ENCODE measurements at places on chromosomes 5 and 9. TPM values are rescaled to one million over a fixed set of nuclear protein-coding genes. Genes with fewer than 3 reads are reported as not detected.

Gene TLR4
- 9.3 TPM for total RNA-seq

Gene SLC6A18
- not detected for total RNA-seq

Gene RNF183
- not detected for total RNA-seq

Gene PCDHA10
- 0.25 TPM for total RNA-seq

Gene FRRS1L
- 2.2 TPM for total RNA-seq

Gene SHISAL2B
- total RNA-seq, result not detected

Gene CA9
- total RNA-seq, result 0.98 TPM

Gene MCIDAS
- total RNA-seq, result not detected

Gene TMEM171
- total RNA-seq, result not detected

DNA sequence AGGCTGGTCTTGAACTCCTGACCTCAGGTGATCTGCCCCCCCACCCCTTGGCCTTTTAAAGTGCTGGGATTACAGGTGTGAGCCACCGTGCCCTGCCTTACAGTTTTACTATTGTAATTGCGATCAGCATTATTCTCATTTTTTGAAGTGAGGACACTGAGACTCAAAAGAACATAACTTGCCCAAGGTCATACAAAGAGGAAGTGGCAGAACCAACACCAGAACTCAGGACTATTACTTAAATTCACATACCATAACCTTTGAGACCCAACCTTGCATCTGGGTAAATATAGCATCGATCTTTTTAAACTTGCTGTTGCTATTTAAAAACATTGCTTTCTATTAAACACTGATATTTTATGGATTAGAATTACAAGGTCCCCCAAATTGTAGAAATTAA is 54.2 kb downstream of the FOXI1 start:
- H3K4me1 ChIP-seq, result no peaks in the 10 kb centered on the region
- no peaks in the 10 kb centered on the region for H3K36me3 ChIP-seq
- no peaks in the 10 kb centered on the region for H3K27me3 ChIP-seq

DNA sequence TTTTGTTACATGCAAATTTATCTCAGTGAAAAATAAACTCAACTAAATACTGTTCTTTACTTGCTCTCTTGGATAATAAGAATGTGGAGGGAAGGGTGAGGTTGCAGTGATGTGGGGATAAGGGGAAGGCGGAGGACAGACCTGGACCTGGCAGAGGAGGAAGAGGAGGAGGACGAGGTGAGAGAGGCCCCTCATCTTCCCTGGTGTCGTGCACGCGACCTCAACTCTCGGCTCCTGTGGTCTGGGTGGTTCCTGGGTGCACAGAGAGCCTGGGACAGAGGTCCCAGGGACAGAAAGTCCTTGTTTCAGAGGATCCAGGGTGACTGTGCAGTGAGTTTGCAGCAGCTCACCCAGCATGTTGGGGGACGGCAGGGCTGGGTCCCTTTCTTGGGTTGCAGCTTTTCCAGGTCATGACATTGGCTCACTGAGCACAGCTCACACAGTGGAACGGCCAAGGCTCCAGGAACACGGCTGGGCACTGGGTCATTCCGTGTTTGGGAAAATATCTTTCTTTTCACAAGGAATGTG is 37.7 kb upstream of the LPCAT1 start:
- H3K36me3 ChIP-seq, result no peaks in the 10 kb centered on the region
- no peak overlapping the region for H3K27ac ChIP-seq
- no peaks in the 10 kb centered on the region for H3K27me3 ChIP-seq
- no peak overlapping the region for H3K4me3 ChIP-seq

- no peaks in the 10 kb centered on the region for H3K27me3 ChIP-seq
- no peaks in the 10 kb centered on the region for H3K4me1 ChIP-seq
- H3K4me3 ChIP-seq, result no peak overlapping the region
- DNase-seq, result no peak
- H3K36me3 ChIP-seq, result no peaks in the 10 kb centered on the region
- H3K27ac ChIP-seq, result no peak overlapping the region
Observed at GRCh38 chr5:111950660-111951059, 193.7 kb upstream of the NREP start.

GRCh38 chr5:181053488-181054121 is 13.5 kb downstream of the BTNL9 start:
- H3K4me3 ChIP-seq, result peak overlapping the region; percentile 49
- no peak overlapping the region for H3K27ac ChIP-seq
- no peak for DNase-seq
- peaks cover 11% of the 10 kb centered on the region for H3K27me3 ChIP-seq

- no peaks in the 10 kb centered on the region for H3K27me3 ChIP-seq
- DNase-seq, result no peak
- peak overlapping the region; percentile 62 for H3K27ac ChIP-seq
Observed at GRCh38 chr5:31935496-31936369, 238.4 kb downstream of the GOLPH3 start.

- H3K27me3 ChIP-seq, result no peaks in the 10 kb centered on the region
- no peak overlapping the region for H3K27ac ChIP-seq
- DNase-seq, result no peak
- H3K36me3 ChIP-seq, result no peaks in the 10 kb centered on the region
- no peak overlapping the region for H3K4me3 ChIP-seq
- no peaks in the 10 kb centered on the region for H3K4me1 ChIP-seq
Observed at GRCh38 chr5:5039918-5040317, 100.2 kb upstream of the ADAMTS16 start.

- H3K27me3 ChIP-seq, result no peaks in the 10 kb centered on the region
- H3K4me1 ChIP-seq, result no peaks in the 10 kb centered on the region
- no peaks in the 10 kb centered on the region for H3K36me3 ChIP-seq
- H3K4me3 ChIP-seq, result no peak overlapping the region
- DNase-seq, result no peak
Observed at GRCh38 chr5:123134653-123135181, 45.7 kb downstream of the PRDM6 start.

- H3K4me3 ChIP-seq, result no peak overlapping the region
- no peaks in the 10 kb centered on the region for H3K4me1 ChIP-seq
- H3K27ac ChIP-seq, result no peak overlapping the region
Observed at GRCh38 chr5:72991394-72991793, 35.6 kb downstream of the FCHO2 start.

- H3K27ac ChIP-seq, result no peak overlapping the region
- H3K27me3 ChIP-seq, result no peaks in the 10 kb centered on the region
- DNase-seq, result no peak
- no peak overlapping the region for H3K4me3 ChIP-seq
Observed at GRCh38 chr5:54390015-54390414, 65.5 kb upstream of the HSPB3 start.

DNA sequence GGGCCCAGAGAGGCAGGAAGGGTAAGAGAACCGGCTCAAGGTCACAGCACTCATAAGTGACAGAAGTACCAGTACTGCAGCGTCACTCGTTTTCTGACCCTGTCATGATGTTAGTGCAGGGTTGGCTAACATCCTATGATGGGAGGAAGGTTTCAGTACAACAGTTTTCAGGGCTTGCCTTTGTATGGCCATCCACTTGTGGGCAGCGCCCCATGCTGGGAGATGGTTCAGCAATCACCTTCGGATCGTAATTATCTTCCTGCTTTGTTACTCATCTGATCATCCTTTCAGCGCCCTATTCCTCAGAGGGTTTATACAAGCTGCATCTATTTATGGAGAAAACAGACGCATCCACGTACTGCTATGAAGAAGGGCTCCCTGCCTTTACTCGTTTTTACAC is 2.4 kb downstream of the MAP1B start:
- H3K36me3 ChIP-seq, result no peaks in the 10 kb centered on the region
- no peak for DNase-seq
- no peaks in the 10 kb centered on the region for H3K27me3 ChIP-seq
- peaks cover 34% of the 10 kb centered on the region for H3K4me1 ChIP-seq
- no peak overlapping the region for H3K27ac ChIP-seq
- H3K4me3 ChIP-seq, result peak overlapping the region; percentile 79

GRCh38 chr9:27090711-27091110 is 18.3 kb upstream of the TEK start:
- H3K27ac ChIP-seq, result no peak overlapping the region
- no peak overlapping the region for H3K4me3 ChIP-seq
- H3K27me3 ChIP-seq, result no peaks in the 10 kb centered on the region
- peaks cover 5% of the 10 kb centered on the region for H3K4me1 ChIP-seq

DNA sequence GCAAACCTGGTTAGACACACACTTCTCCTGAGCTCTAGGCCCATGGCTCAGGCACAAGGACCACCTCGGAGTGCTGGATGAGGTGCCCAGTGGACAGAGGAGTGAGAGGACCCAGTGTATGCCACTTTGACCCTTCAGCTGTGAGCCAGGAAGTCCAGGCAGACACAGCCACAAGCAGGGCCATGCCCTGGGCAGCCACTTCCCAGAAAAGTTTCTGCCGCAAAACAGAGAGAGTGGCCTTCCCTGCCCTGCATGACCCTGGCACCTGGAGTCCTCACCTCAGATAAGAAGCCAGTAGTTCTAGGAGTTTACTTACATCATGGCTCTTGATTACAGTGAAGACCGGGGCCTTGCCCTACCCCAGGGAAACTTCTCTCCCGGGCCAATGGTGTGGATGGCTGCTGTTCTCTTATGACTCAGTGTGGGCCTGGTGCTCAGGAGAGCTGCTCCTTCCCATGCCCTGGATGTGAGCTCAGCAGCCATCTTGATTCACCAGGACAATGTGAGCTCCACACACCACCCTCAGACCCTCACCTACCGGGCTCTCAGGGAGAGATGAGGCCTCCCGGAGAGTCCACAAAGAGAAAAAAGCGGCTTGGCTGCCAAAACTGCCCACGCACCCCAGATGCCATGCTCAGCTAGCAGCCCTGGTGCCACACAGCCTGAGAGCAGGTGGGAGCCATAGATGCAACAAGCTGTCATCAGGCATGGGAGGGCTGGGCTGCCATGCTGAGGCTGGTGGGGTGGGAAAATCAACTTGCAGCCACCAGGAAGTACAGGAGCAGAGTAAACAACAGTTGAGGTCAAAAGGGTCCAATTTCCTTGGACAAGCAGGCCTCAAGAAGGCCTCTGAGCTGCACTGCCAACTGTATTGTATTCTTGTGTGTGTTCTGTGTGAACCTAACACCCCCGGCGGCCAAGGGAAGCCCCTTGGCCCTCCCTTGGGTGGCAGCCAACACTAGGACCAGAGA is 11.7 kb upstream of the IRF1 start:
- no peaks in the 10 kb centered on the region for H3K27me3 ChIP-seq
- DNase-seq, result peak; percentile 80
- H3K27ac ChIP-seq, result peak overlapping the region; percentile 24
- peaks cover 24% of the 10 kb centered on the region for H3K4me1 ChIP-seq

DNA sequence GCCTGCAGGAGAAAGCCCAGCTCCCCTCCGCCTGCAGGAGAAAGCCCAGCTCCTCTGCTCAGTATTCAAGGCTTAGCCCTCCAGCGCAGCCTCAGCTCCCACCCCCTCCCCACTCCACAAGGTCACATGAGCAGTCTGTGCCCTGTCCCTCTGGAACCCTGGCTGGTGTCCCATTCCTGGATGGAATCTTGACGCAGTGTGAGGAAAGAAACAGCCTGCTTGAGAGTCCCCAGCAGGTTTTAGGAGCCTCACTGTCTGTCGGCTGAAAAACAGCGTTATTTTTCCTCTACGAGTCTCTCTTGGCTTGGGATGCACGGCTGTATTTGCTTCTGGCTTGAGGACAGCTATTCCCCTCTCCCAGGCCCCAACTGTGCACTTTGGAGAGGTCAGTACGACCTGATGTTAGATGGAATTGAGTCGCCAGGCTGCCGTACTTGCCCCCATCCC is 210.1 kb upstream of the TRIM32 start:
- H3K27me3 ChIP-seq, result no peaks in the 10 kb centered on the region
- DNase-seq, result no peak
- no peaks in the 10 kb centered on the region for H3K36me3 ChIP-seq

DNA sequence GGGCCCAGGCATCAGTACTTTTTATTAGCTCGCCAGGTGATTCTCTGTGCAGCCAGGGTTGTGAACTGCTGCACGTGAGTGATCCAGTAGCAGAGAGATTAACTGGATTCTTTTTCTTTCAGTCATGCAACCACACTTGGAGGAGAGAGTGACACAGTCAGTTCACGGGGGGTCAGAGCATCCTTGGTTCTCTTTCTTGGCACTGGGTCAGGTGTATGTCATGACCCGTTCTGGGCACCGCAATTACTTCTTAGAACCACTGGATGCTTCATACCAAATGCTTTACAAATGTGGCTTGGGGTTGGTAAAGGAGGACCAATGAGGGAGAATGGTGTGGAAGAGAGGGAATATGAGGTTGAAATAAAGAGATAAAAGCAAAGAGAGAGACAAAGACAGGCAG is 368.7 kb downstream of the MLLT3 start:
- no peaks in the 10 kb centered on the region for H3K27me3 ChIP-seq
- no peak overlapping the region for H3K27ac ChIP-seq
- H3K36me3 ChIP-seq, result no peaks in the 10 kb centered on the region
- no peaks in the 10 kb centered on the region for H3K4me1 ChIP-seq
- DNase-seq, result no peak
- no peak overlapping the region for H3K4me3 ChIP-seq

GRCh38 chr9:134892221-134892620 is 11.6 kb downstream of the FCN2 start:
- peaks cover 23% of the 10 kb centered on the region for H3K4me1 ChIP-seq
- no peak overlapping the region for H3K4me3 ChIP-seq
- DNase-seq, result peak; percentile 80
- no peaks in the 10 kb centered on the region for H3K36me3 ChIP-seq

DNA sequence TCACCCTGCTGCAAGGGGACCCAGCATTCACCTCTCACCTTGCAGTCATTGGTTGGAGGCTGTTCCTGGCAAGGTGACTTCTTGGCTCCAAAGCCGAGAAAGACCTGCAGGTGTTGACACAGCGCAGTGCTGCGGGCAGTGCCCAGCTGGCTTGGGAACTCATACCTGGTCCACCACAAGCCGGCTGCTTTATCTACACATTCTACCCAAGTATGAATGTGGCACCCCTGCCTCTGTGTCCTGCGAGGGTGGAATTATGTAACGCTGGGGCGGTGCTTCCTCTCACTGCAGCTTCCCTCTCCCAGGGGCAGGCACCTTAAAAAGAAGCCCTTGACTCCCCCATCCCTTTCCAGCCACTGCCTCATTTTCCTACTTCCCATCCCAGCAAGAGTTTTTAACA is 2.5 kb upstream of the ZMYND19 start:
- no peak overlapping the region for H3K27ac ChIP-seq
- H3K36me3 ChIP-seq, result peaks cover 6% of the 10 kb centered on the region
- DNase-seq, result no peak
- H3K4me1 ChIP-seq, result peaks cover 28% of the 10 kb centered on the region

DNA sequence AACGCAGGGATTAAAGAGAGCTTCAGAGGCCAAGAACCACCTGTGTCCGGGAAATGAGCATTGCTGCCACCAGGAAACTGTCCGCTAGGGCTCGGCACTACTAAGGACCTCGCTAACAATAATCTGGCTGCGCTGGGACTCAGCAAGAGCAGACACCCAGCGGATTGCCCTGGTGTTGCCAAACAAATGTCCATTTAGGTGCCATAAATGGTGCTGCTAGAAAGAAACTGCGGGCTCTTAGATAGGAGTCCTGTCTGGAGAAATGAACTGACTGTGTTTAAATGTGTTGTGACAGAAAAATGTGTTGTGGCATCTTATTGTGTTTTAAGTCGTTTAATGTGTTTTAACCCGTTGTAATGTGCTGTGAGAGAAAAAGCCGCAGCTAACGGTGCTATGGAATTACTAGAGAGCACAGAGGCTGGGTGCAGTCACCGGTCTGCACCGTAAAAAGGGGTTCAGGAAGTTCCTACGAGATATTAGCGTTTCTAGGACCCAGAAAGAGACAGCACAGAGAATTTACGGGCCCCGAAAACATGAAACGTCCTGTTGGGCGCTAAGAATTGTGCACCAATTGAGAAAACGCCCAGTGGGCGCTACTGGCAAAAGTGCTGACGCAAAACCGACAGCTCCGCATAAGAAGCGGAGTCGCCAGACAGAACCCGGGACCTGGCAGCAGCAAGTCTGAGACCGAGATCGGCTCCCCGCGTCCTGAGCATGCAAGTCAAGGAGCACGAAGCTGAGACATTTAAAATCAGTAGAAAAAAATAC is 90.6 kb downstream of the ANXA2R start:
- H3K36me3 ChIP-seq, result no peaks in the 10 kb centered on the region
- H3K4me3 ChIP-seq, result peak overlapping the region; percentile 63
- H3K4me1 ChIP-seq, result peaks cover 12% of the 10 kb centered on the region
- H3K27me3 ChIP-seq, result no peaks in the 10 kb centered on the region
